ENCODE measurements at places on chromosomes 6 and 20.
A peak's percentile ranks its signal among the peaks of the same experiment; 100 is the strongest.

- DNase-seq, result no peak
Measured at GRCh38 chr20:1848373-1848772, 46.8 kb upstream of the SIRPA start.

- no peak for DNase-seq
Measured at GRCh38 chr6:138970159-138970558, 17.9 kb downstream of the REPS1 start.

- no peak for DNase-seq
Measured at GRCh38 chr6:111810294-111811131, 62.7 kb downstream of the FYN start.

DNA sequence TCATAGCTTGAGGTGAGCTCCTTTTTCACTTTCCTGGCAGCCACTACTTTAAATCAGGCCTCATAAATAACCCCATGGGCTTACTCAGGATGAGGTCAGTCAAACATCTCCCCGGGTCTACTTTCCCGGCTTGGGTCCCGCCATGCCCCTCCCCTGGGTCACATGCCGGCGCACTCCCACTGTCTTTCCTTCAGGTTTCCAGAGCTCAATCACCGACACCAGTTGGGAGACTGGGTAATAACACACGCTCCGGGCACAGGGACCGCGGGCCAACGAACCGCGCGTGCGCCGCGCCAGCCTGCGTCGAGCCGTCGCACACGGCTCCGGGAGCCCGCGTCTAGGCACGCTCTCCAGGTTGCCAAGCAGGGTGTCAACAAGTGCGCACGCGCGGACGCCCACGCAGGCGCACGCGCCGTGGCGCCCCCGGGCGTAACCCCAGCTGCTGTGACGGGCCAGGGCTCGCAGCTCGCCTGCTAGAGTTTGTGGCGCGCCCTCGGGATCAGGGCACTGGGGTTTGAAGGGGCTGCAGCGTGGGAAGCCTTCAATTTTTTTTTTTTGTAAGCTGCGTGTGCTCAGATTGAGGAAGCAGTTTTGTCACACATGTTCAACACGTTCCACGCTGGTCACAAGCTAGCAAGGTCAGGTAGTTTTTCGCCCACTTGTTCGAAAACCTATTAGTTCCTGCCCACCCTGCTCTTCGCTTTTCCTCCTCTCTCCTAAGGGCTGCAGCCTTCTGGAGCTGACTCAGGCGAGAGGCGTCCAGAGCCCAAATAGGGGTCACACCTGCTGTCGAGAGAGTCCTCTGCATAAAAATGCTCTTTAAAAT, 31.8 kb downstream of the TFAP2B start:
- peak; percentile 58 for DNase-seq

DNA sequence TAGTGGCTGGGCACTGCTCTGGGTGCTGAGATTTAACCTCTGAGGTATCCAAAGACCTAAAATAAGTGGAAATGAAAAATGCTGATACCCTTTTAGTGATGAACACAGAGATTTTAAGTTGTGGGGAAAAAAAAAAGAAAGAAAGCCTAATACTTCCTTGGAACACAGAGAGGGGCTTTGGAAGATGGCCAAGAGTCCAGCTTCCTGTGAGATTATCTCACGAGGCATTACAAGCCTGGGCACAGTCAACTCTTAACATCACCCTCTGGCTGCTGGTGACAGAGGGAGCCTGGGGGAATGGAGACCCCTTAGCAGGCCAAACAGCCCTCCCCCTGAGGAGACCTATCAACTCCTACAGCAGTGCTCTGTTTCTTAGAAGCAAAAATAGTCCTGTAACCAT, 19.7 kb downstream of the BTN2A1 start:
- no peak for DNase-seq

- DNase-seq, result no peak
Measured at GRCh38 chr6:87738000-87738399, 36.0 kb upstream of the AKIRIN2 start.

GRCh38 chr6:41591859-41592502, 45.8 kb downstream of the FOXP4 start:
- DNase-seq, result peak; percentile 32

GRCh38 chr20:46349035-46349741, 40.9 kb upstream of the CDH22 start:
- peak; percentile 25 for DNase-seq

DNA sequence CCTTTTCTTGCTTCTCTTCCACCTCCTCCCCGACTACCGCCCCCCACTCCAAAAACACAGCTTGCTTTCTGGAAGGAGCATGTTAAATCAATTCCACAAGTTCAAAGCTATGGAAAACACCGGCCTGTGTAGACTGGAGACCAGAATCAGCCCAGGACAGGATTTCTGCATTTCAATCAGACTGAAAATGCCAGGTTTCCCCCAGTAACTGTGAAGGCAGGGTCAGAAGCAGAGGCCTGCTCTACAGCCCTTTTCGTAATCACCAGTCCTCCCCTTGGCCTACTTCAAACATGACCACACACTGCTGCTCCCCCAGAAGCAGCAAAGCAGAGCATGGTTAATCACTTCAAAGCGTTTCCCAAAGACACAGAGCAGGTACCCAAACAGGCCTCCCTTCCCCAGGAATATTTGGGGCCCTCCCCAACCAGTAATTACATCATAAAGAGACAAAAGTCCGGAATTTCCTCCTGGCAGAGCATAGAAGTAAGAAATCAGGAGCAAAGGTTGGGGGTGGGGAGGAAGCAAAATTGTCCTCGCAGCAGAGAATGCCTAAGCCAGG, 38.4 kb downstream of the ZMYND8 start:
- DNase-seq, result no peak

DNA sequence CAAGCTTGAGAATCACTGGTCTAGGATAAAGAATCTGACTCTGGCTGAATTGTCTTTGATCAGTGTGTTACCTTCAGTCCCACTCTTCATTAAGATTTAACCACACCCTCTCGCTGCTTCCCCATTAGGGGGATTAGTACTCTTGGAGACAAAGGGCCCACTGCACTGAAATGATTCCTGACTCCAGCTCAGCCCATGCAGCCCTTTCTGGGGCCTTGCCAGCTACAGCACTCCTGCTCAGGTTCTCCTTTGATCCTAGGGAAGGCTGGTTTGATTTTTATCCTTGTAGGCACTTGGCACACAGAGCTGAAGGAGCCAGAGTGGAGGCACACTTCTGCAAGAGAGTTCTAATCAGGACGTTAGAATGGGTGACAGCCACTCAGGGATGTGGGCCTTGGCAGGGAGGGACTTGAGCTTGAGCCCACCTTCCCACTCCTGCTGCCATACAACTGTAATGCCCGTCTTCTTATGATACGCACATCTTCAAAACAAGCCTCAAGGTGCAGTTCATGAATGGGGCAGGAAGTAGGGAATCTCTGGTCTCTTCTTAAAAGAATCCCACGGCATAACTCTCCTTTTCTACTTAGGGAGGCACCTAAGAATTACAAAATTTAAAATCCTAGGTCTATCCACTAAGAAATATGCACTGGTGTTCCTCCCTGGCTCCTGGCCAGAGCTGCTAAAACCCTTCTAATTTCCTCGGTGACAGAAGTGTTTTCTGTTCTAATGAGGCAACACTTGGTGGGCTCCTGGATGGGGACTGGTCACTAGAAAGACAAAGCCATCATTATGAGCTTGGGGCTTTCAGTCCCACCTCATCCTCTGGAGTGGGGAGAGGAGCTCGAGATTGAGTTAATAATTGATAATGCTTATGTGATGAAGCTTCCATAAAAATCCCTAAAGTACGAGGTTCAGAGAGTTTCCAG, 1.5 kb upstream of the SLA2 start:
- DNase-seq, result no peak

DNA sequence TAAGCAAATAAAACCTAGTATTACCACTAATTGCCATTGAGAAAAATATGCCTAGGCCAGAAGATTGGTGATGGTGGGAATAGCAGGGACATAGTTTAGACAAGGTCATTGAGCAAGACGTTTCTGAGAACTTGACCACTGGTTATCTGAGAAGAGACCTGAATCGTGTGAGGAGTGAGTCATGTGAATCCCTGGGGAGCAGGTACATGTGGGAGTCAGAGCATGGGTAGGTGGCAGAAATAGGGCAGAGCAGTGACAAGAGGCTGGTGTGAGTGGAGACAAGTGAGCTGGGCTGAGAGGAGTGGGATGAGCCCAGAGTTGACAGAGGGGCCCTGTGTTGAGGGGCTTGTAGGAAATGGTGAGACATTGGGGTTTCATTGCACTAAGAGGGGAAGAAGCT, 16.4 kb downstream of the MICA start:
- no peak for DNase-seq

DNA sequence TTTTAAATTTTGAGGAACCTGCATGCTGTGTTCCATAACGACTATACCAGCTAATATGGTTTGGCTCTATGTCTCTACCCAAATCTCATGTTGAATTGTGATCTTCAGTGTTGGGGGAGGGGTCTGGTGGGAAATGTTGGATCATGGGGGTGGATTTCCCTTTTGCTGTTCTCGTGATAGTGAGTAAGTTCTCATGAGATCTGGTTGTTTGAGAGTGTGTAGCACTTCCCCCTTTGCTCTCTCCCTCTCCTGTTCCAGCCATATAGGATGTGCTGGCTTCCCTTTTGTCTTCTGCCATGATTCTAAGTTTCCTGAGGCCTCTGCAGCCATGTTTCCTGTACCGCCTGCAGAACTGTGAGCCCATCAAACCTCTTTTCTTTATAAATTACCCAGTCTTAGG, 61.8 kb upstream of the NEDD9 start:
- no peak for DNase-seq

- DNase-seq, result no peak
Measured at GRCh38 chr6:106186172-106186571, 100.0 kb downstream of the PRDM1 start.

GRCh38 chr20:38164069-38164468, 1.0 kb downstream of the TGM2 start:
- no peak for DNase-seq

GRCh38 chr6:90434094-90434493, 137.5 kb upstream of the BACH2 start:
- DNase-seq, result no peak

DNA sequence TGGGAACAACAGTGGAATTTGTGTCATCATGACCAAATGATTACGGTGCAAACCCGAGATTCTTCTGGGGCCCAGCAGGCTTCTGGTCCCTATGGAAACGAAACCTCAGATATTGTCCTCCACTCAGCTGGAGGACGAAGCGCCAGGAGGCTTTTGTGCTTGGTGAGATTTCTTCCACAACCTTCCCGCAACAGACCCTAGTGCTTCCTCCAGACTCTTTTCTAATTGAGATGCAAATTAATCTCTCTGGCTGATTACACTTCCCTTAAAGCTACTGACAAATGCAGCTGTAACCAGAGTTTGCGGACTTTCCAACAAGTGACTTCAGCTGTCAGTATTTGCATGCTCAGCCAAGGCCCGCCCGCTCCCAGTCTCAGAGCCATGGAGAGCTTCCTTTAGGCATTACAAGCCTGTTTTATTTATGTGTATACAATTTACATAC, 96.0 kb downstream of the INSM1 start:
- no peak for DNase-seq

DNA sequence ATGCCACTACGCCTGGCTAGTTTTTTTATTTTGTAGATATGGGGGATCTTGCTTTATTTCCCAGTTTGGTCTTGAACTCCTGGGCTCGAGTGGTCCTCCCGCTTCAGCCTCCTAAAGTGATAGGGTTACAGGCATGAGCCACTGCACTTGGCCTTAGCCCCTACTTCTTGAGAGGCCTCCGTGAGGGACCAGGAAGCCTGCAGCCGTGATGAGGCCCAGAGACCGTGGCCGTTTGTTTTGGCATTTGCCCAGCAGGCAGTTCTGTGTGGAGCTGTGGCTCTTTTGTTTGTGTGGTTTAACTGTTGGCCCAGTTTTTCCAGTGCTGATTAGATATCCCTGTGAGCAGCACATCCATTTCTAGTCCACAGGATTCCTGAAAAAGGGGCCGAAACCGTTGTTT, 39.8 kb downstream of the SRSF3 start:
- DNase-seq, result no peak

- no peak for DNase-seq
Measured at GRCh38 chr6:108689272-108690161, 128.8 kb downstream of the FOXO3 start.

DNA sequence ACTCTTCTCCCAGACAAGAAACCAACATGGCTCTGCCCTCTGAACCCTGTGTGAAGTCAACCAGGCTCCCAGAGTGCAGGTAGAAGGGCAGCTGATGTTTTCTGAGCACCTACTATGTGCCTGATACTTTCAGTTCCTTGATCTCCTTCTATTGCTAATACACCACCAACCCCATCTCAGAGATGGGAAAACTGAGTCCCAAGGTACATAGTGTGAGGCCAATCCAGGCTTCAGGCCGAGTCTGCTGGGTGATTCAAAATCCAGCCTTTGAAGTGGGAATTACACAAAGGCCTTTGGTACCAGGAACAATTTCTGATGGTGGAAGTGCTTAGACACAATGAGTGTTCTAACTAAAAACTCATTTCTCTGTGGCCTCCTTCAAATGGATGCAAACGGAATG, 96.3 kb downstream of the NFATC2 start:
- DNase-seq, result no peak

DNA sequence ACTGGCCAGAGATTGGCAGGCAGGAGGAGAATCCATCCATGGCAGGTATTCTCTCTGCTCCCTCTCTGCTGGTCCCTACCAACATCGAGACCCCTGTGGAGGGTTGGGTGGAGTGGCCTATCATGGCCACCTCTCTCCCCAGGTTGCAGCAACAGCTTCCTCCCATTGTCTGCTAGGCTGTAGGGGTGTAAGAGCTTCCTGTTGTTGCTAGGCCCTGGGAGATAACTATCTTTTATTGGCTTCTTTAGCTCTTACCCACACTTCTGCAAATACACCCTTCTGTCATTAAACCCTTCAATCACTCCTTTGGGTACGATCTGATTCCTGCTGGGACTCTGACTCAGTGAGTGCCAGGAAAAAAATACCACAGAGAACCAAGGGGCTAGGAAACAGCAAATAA, 66.6 kb upstream of the FAM184A start:
- no peak for DNase-seq

GRCh38 chr6:18973251-18973650, 586.1 kb downstream of the RNF144B start:
- DNase-seq, result no peak

DNA sequence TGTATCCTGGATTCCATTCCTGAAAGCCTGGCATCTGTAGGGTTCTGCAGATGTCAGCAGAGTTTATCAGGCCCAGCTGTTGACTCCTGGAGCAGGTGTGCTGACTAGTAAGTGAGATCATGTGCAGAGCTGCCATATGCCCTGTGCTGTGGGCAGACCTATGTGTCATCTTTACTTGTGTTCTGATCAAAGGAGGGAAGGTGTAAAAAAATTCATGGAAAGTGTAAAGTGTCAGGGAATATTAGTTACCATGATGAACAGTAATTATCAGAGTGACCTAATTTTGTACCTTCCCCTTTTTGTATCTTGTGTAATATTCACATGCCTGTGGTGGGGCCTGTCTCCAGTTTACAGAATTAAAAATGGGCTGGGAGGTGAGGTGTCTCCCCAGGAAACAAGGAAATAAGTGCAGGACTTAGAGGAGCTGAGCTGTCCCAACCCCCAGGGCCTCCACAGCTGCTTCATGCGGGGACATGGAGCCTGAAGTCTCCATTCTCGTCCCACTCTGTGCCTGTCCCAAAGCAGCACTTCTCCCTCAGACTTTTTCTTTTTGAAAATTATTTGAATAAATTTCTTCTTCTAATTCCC, 148.2 kb upstream of the GGTLC1 start:
- DNase-seq, result no peak
